ENCODE measurements at places on chromosomes 11 and 22.

GRCh38 chr11:122363296-122363695 lies 247.3 kb upstream of the BLID start:
- DNase-seq: no peak

GRCh38 chr11:103532133-103532788 lies 423.0 kb downstream of the DYNC2H1 start:
- no peak for DNase-seq

GRCh38 chr11:92204731-92205130 lies 19.9 kb upstream of the FAT3 start:
- no peak for DNase-seq

DNA sequence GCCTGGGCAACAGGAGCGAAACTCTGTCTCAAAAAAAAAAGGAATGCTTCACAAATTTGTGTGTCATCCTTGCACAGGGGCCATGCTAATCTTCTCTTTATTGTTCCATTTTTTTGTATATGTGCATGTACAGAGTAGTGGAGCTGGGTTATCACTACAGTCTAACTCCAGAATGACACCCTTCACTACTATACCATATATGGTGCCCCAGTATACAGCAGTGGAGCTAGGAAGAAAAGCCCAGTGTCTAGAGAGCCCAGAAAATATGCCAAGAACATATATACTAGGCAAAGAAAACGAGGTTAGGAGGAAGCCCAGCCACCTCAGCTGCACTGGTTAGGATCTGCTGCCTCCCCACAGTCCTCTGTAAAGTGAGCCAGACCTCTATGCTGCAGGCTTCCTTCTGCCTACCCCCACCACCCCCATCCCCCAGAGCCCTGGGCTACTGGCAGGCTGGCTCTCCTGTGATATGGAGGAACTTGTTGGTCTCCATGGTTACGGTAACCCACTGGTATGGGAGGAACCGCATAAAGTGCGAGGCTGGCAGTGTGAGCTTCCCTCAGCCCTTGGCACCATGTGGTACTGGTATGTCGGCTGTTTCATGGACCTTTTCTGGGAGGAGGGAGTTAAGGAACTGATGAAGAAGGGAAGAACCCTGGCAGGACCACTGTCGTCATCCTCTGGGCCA lies 34.3 kb downstream of the RCOR2 start:
- peak; percentile 28 for DNase-seq

Data from KG1 (cell line).